ENCODE measurements at places on chromosomes 2 and 18.

DNA sequence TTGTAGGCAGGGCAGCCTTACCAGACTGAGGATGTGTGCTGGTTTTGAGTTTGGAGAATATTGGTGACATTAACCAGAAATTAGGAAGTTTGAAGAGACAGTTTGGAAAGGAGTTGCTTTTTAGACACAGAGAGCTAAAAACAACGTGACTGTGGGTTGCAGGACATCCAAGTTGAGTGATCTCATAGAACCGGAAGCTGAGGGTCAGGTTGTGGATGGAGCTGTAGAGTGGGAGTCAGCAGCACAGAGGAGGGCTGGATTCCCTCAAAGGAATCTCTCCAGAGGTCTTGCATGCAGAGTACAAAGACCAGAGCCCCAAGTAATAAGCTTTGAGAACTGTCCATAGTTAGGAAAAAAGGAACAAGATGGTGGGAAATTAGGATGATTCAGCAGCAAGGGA is 9.3 kb downstream of the MAPRE3 start:
- DNase-seq, result no peak

GRCh38 chr18:5040476-5040875 is 156.6 kb downstream of the AKAIN1 start:
- no peak for DNase-seq

DNA sequence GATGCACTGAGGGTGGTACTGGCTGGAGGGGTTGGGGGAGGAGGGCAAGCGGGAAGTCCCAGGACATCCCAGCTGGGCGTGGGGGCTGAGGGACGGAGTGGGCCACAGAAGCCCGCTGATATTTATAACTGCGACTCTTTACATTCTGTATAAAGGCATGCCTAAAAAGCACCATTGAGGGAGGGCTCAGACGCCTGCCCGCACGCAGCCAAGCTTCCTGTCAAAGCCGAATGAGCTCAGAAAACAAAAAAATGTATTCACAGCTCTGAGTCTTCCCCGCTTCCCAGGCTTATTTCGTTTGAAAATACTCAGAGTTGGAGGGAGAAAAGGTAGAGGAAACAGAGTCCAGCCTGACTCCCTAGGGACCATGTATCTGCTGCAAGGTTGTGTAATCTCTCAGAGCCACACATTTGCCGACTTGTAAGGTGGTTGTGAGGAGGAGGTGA is 170.1 kb upstream of the HAAO start:
- no peak for DNase-seq

DNA sequence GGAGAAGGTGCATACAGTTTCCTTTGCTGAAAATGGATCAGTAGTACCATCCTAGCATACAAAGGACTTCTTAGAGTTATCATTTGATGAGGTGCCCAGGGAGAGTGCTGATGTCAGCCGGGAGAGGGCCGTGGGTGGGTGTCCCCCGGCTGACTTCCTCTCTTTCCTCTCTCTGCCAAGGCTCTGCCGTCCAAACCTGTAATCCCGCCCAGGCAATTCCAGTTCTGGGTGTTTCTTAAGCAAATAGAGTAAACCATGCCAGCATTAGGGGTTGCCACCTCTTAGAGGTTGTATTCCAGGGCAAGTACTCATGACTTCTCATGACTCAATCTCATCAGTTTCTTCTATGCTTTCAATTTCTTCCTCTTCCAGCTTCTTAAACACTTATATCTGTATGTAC is 117.2 kb downstream of the GATA6 start:
- DNase-seq, result no peak

GRCh38 chr18:35804377-35804776 is 168.1 kb upstream of the RMP24 start:
- no peak for DNase-seq

DNA sequence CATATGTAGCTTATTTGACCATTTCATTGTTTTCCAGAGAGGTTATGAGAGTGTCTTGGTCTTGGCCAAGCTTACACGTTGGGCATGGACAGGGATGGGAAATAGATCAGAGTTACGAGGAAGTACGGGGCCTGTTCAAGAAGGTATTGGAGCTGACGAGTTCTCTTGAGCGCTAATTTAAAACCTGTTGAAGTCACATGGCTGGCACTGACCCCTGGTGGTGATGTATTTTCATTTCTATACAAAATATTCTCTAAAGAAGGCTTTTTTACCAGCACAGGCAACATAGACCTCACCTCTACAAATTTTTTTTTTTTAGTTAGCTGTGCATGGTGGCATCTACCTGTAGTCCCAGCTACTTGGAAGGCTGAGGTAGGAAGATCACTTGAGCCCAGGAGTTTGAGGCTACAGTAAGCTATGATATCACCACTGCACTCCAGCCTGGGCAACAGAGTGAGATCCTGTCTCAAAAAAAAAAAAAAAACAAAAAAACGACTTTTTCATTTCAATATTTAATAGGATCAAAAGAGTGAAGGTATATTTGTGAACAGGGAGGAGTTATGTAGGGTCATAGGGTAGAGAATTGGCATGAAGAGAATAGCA is 19.6 kb downstream of the UGP2 start:
- no peak for DNase-seq

- DNase-seq, result no peak
Observed at GRCh38 chr2:235836491-235836911, 331.7 kb downstream of the GBX2 start.

Measured in GM06990 (cell line).